Esophagus mucosa (tissue), 1 donor: ENCODE measurements at places on chromosomes 4 and X.

GRCh38 chr4:3810111-3810680 is 44.0 kb downstream of the ADRA2C start:
- no peak for ATAC-seq

DNA sequence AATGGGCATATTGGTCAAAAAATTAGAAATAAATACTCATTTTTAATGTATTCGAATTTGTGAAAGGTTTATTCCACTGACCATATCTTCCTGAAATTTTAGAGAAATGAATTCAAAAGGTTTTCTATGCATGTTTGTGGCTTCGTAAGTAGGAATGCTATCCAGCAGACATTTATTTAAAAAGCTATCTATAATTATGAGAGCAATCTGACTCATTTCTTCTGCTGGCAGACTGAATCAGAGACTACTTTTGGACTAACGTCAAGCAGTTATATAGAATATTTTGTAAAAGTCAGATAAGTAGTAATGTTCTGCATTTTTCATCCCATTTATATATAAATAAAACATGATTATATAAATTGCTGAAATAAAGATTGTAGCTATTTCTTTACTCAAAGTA is 125.0 kb downstream of the SPCS3 start:
- ATAC-seq = no peak

GRCh38 chr4:26252349-26253025 is 68.3 kb upstream of the RBPJ start:
- no peak for ATAC-seq

DNA sequence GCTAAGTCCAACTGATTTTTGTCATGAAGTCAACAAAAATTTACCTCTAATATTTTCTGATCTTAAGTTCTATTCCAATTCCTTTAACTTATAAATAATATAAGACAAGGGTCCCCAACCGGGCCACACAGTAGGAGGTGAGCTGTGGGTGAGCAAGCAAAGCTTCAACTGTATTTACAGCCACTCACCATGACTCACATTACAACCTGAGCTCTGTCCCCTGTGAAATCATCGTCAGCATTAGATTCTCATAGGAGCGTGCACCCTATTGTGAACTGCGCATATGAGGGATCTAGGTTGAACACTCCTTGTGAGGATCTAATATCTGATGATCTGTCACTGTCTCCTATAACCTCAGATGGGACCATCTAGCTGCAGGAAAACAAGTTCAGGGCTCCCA is 227.4 kb downstream of the MAPK10 start:
- no peak for ATAC-seq

DNA sequence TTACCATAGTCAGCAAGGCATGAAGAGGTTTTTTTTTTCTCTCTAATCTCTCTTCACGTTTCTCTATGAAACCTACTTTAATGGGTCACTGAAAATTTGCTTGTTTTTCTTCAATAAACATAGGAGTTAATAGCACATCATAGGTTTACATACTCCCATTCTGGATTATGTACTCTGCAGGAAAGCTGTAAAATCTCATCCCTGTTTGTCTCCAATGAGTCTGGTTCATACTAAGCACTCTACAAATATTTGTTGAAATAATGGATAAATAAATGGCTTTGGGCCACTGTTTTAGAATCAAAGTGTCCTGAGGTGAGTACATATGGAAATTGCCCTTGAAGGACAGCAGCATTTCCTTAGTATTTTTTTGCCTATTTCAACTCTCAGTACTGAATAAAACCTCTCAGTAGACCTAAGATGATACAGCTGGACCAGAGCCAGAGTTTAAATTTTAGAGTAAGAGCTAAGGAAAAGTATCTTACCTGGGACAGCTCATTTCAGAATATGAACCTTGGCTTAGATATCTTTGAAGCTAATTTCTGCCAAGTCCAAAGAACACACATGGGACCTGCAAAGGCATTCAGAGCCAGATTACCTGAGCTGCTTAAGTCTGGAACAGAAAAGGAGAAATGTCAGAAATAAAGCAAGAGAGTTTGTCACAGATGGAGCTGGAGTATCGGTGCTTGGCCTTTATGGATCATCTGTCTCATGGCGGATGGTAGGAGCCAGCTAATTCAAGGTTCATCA is 34.4 kb downstream of the PF4 start:
- no peak for ATAC-seq
